ENCODE measurements at places on chromosomes 6 and 20. TPM values are rescaled to one million over a fixed set of nuclear protein-coding genes. Genes with fewer than 3 reads are reported as not detected.

DNA sequence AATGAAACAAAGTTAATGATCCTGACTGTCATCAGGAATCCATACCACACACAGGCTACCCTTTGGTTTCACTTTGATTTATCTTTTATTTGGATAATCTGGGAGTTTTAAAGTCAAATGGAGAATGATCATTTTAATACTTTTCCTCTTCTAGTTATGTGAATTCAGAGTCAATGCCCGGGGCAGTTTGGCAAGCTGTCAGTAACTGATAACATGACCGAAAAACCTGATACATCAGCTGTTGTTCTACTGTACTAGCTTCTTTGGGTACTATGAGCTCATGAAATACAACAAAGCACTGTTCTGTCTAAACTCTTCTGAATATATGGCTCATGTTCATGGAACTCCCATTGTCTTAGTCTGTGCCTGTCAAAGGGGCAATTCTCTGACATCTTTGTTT lies 30.2 kb downstream of the KLHL31 start:
- DNase-seq: no peak

Gene HRH3
- polyA plus RNA-seq: not detected

DNA sequence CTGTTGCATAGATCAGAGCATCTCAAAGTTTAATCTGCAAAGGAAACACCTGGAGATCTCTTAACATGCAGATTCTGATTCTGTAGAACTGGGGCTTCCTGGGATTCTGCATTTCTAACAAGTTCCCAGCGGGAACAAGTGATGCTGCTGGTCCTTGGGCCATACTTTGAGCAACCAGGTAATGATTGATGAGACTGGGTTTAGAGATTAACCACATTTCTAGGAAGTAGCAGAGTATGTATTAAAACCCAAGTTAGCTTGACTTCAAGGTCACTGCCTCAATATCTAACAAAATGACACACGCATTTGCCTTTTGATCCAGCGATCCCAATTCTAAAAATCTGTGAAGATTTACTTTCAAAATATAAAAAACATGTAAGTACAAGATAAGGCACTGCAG lies 83.0 kb upstream of the DTNBP1 start:
- DNase-seq: no peak

- no peak for DNase-seq
These were observed 67.2 kb downstream of the PKIB start for GRCh38 chr6:122677406-122677805.

Gene BMP6
- polyA plus RNA-seq: 8.4 TPM

- no peak for DNase-seq
These were observed 208.9 kb downstream of the IBTK start for GRCh38 chr6:82038631-82039030.

Gene ENPP5
- not detected for polyA plus RNA-seq

Gene PSORS1C1
- polyA plus RNA-seq: 3.0 TPM

GRCh38 chr20:40738976-40739375 lies 49.9 kb upstream of the MAFB start:
- DNase-seq: no peak

Gene POU3F2
- polyA plus RNA-seq: not detected

- DNase-seq: no peak
These were observed 82.3 kb upstream of the BCLAF1 start for GRCh38 chr6:136371959-136372358.

DNA sequence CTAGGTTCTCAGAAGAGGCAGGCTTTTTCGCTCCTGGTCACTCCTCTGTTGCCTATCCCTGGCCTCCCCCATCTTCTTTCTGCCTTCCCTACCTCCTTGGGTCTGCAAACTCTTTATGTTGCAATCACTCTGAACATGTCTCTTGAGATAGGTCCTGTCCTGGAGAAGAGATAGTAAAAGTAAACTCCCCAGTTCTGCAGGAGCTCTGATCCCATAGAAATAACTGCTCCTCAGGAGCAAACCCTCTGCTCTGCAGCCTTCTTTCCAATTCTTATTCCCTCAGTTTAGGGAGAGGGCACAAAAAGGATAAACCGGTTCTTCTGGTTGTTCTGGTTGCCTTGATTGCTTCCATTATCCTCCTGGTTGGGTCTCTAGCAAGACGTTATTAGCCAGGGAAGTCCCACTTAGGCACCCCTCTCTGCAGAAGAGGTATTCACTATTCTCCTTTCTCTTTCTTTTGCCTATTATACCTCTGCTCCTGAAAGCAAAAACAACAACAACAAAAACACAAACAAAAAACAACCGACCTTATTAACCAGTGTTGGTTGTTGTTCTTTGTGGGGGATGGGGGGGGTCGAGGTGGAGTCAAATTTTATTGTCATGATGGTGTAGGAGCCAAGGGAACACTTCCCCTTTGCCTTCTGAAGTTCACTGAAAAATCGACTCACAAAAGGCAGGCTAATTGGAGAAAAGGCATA lies 973 bp downstream of the TRIM38 start:
- DNase-seq: no peak

GRCh38 chr6:126027601-126028000 lies 41.3 kb downstream of the TRMT11 start:
- DNase-seq: no peak

DNA sequence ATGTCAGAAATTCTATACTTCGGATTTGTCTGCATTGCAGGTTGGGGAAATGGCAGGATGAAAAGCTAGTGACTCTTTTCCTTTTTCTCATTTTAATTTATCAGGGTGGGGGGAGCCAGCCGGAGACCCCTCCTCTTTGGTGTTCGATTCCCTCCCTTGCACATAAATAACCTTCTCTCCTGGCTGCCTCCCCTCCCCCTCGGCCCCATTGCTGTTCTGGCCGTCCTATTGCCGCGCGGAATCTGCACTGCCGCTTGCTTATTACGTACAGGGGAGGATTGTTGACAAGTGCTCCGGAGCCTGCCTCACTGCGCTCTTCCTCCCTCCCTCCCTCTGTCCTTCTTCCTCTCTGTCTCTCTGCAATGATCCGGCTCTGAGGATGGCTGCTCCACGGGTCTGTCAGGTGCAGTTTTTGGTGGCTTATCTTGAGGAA lies 154.7 kb downstream of the JARID2 start:
- peak; percentile 27 for DNase-seq

Gene SLA2
- not detected for polyA plus RNA-seq

- DNase-seq: no peak
These were observed 108.7 kb upstream of the MAP3K4 start for GRCh38 chr6:160882791-160883279.

DNA sequence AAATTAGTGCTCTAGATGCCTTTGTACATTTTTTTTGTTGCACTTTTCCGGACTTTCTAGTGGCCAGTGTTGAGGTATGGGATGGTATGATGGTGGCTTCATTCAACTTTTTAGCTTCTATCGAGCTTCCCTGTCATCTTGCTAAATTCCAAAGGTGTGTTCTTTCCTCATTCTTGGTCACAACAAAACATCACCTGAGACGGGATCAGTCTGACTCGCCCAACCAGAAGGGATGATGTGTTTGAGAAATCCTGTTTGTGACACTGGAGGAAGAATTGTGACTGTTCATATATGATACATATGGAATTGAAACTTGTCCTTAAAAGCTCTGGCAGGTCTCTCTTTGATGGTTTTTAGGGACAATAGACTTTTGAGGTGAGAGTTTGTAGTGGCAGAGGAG lies 33.8 kb downstream of the KCNS1 start:
- no peak for DNase-seq

- no peak for DNase-seq
These were observed 55.4 kb downstream of the CTNNBL1 start for GRCh38 chr20:37749218-37749617.

DNA sequence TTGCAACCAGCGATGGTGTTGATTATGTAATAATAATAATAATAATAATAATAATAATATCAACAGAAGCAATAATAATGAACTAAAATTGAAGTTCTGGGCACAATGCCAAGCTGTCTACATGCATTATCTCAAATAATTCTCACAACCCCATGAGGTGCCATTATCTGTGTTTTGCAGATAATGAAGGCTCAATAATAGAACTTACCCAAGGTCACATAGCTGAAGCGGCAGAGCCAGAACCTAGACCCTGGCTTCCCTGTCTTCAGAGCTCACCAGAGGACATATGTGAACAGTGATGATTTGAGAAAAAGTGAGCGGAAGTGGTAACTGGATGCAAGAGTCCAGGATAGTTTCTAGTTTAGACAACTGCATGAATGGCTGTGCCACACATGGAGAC lies 91.0 kb downstream of the HIVEP1 start:
- no peak for DNase-seq

Gene SPATS1
- polyA plus RNA-seq: not detected

GRCh38 chr20:21235484-21236445 lies 67.4 kb upstream of the XRN2 start:
- peak; percentile 78 for DNase-seq

- no peak for DNase-seq
These were observed 69.3 kb upstream of the EYS start for GRCh38 chr6:65776332-65776731.

- no peak for DNase-seq
These were observed 83.5 kb downstream of the HAO1 start for GRCh38 chr20:7856756-7857155.

- DNase-seq: peak; percentile 42
These were observed 8.9 kb downstream of the REM1 start for GRCh38 chr20:31484001-31484400.

Gene CYP21A2
- not detected for polyA plus RNA-seq

- DNase-seq: no peak
These were observed 6.6 kb downstream of the ZNF335 start for GRCh38 chr20:45965169-45966002.

DNA sequence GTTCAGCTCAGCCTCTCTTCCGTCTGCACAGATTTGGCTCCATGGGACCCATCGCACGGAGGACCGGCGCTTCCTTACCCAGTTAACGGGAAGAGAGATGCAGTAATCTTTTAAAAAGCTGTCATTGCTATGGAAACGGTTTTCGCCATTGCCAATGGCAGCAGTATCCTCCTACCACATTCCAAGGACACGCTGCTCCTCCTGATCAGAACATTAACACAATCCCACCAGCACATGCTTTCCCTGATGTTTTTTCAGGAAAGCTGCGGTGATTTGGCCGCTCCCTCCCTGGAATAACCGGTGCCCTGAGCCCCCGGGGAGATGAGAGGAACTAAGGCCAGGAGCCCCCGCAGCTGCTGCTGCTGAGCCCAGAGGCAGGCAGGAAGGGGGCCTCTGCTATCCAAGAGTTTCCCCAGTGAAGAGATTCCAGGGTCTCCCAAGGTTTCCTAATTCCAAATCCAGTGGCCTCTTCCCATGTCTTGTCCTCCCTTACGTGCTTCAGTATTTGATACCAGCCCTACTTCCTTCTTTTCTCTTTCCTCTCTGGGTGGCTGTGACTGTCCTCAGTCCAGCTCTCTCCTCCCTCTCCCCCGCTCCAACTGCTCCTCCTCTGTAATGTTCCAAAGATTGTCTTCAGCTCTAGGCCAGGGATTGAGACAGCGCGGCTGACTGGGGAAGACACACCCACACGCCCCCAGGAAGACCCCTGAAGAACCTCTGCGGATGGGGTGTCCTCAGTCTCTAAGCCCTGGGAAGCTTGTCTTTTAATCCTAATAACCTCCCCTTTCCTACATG lies 2.6 kb downstream of the BNIP5 start:
- no peak for DNase-seq

DNA sequence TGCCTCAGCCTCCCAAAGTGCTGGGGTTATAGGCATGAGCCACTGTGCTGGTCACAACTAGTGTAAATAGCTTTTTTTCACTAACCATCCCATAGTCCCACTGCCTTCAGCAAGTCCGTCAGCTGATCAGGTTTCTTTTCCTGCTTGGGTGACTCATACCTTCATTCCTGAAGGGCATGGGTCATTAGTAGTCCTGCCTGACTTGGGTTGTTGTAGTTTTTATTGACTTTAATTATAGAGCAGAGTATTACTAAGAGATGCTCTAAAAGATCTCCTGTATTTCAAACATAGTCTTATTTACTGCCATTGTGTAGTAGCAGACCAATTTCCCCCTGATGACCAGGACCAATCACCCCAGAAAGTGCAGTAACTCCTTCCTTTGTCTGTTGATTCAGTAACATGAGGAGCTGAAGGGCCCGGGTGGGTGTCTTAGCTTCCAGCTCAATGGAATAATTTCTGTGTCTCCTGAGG lies 25.8 kb downstream of the HLA-C start:
- DNase-seq: peak; percentile 31

GRCh38 chr6:148074291-148074690 lies 268.3 kb upstream of the SASH1 start:
- no peak for DNase-seq

GRCh38 chr6:108739496-108740330 lies 108.5 kb upstream of the ARMC2 start:
- no peak for DNase-seq

Gene CALHM4
- not detected for polyA plus RNA-seq

DNA sequence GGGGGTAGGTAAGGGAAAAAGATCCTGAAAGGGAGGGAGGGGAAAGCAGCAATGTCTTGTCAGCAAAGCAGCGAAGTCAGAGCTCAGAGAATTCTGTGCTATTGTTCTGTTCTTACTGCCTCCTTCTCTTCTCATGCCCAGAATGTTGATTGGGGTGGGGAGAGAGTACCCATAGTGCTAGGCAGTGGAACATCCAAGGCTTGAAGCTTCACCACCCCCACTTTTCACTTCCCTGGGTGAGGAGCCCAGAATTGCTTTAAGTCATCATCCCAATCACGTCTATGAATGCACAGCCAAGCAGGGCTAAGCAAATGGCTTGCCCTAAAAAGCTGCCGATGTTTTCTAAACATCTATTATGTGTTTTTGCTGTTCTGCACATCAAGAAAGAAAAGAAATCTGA lies 16.5 kb downstream of the REPS1 start:
- no peak for DNase-seq

GRCh38 chr20:59071216-59071615 lies 28.6 kb upstream of the PRELID3B start:
- DNase-seq: no peak

DNA sequence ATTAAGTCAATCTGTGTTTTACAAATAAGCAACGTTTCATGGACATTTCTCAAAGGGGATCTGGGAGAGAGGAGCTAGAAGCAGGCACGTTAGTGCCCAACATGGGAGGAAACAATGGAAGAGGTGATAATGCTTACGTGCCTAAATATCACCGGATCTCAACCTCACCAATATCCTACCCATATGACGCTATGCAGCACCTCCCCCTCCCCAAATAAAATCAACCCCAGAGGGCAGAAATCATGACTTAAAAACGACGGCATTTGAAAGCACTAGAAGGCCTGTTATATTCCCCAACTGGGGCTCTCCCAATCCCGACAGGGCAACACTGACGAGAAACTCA lies 425 bp downstream of the HBS1L start:
- DNase-seq: peak; percentile 13
